HCT116 (cell line): ENCODE measurements at places on chromosomes 2 and 18.
A peak's percentile ranks its signal among the peaks of the same experiment; 100 is the strongest.

GRCh38 chr2:123826729-123827271 lies 198.3 kb upstream of the CNTNAP5 start:
- no peak for DNase-seq

DNA sequence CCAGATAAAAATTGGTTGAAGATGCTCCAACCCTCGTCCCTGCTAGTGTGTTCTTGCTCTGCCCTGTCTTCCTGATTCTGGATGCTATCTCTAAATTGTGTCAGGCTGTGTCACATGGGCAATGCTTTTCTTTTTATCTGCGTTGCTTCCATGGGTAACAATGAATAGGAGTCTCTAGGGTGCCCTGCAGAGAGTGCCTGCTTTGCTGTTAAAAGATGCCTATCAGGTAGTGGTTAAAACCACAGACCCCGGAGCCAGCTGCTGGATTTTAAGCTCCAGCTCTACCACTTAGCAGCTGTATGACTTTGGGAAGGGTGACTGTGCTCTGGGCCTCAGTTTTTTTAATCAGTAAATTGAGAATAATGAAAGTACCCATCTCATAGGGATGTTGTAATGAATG lies 340.3 kb downstream of the PLCL1 start:
- no peak for DNase-seq

DNA sequence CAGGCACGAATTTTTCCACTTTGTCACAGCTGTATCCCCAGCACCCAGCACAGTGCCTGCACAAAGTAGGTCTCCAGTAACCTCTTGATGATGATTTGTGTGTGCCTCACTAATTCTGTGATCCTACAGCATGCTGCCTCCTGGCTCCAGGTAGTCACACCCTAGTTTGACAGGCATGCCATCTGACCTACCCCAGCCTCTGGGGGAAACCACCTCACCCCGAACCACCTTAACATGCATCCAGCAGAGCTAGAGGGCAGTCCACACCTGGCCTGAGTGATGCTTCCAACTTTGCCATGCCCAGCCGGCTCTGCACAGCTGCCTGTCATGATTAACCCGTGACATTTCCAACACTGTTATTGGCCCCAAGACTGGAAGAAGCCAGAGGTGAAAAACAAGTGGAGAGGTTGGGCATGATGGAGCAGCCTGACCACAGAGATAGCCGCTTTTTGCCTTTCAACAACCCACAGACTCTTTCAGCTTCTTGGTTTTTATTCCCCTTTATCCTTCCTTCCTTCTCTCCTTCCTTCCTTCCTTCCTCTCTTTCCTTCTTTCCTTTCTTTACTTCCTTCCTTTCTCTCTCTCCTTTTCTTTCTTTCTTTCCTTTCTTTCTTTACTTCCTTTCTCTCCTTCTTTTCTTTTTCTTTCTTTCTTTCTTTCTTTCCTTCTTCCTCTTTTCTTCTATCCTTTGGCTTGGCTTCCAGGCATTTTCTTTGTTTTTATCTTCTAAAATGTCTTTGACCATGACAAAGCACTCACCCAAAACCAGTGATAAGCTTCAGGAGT lies 294.4 kb upstream of the SIX2 start:
- DNase-seq = no peak

GRCh38 chr2:30072250-30072842 lies 74.5 kb upstream of the YPEL5 start:
- DNase-seq = peak; percentile 57

- DNase-seq = no peak
These were observed 117.4 kb downstream of the FAM210A start for GRCh38 chr18:13608791-13609532.

GRCh38 chr2:17573085-17573803 lies 32.7 kb downstream of the VSNL1 start:
- DNase-seq = no peak

- DNase-seq = no peak
These were observed 228.1 kb upstream of the TRIB2 start for GRCh38 chr2:12488352-12489318.

DNA sequence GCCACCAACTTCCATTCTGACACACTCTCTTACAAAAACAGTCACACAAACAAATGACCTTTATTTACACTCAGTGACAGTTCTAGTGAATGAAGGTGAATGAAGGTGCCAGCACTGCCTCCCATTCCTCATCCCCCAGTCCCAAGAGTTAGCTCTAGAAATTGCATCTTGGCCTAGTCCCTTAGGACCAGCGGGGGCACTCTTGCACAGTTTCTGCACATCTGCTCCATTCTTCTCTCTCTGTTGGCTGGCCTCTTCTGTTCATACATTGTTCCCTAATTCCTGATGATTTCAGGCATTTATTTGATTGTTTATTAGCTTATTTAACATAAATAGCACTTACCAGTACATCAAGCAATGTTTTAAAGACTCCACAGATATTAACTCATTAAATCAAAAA lies 30.9 kb downstream of the GAREM1 start:
- peak; percentile 15 for DNase-seq

- no peak for DNase-seq
These were observed 300.1 kb downstream of the TDRD15 start for GRCh38 chr2:21423854-21424253.

DNA sequence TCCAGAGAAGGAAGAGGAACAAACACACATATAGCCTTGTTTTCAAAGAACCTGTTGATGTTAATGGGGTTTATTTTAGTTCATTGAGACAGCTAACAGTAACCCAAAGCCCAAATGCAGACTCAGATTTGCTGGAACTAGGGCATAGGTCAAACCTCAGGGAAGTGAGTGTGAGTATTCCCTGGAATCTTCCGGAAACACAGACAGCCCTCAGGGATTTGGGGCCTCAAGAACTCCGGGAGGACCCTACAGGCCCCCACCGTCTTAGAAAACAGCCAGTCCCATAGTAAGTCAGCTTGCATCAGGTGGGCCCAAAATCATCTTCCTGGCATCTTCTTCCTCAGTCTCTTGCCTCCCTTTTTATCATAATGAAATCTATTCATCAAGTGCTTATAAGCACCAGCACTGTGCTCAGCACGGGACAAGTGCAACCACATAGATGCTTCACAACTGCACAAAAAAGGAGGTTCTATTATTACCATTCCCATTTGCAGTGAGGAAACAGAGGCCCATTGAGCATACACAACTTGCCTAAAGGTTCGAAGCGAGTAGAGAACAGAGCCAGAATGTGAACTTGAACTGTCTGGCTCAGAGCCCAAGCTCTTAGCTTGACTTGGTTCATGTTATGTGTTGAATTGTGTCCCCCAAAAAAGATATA lies 50.2 kb upstream of the BCL11A start:
- DNase-seq = no peak

- peak; percentile 48 for DNase-seq
These were observed at the start of gene MC4R for GRCh38 chr18:60372596-60372995. Gene MC4R (minus strand): TSS chr18:60372775. CDS start chr18:60372349, 426 bp downstream.

GRCh38 chr2:145806546-145806945 lies 1286.6 kb upstream of the ZEB2 start:
- DNase-seq = no peak

- DNase-seq = no peak
These were observed 368.3 kb downstream of the RAD51AP2 start for GRCh38 chr2:17149945-17150344.

GRCh38 chr2:217261452-217261851 lies 401.6 kb upstream of the TNP1 start:
- no peak for DNase-seq

DNA sequence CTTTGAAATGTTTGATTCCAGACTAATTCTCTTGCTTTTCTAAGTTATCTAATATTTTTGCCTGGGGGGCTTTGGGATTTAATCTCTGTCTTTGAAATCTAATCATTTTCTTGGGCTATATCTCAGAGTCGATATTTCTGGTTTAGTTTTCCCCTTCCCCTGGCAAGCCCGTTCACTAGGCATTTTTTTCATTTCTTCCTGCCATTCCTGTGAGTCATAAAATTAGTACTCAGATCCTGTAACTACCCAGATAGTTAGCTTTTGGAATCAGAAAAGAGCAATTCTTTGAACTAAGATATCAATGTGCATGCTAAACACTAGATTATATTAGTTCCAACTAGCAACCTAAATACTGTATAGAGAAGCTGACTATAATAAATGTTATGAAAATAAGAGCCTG lies 29.4 kb upstream of the RNF149 start:
- DNase-seq = no peak

- DNase-seq = no peak
These were observed 148.3 kb downstream of the KLHL29 start for GRCh38 chr2:23533338-23533695.

DNA sequence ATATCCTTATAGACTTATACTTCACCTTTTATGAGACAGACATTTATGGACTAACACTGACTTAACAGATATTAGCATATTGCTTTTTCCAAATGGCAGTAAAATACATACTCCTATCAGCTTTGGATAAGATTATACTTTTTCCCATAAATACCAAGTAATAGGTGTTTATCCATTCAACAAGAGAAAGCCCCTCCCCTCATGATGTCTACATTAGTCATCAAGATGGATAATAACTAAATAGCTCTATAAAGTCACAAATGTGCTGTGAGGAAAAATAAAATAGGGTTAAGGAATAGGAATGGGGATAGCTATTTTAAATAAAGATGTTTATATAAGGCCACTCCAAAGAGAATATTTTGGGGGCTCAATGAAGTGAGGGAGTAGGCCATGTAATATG lies 39.4 kb downstream of the CSRNP3 start:
- DNase-seq = no peak

DNA sequence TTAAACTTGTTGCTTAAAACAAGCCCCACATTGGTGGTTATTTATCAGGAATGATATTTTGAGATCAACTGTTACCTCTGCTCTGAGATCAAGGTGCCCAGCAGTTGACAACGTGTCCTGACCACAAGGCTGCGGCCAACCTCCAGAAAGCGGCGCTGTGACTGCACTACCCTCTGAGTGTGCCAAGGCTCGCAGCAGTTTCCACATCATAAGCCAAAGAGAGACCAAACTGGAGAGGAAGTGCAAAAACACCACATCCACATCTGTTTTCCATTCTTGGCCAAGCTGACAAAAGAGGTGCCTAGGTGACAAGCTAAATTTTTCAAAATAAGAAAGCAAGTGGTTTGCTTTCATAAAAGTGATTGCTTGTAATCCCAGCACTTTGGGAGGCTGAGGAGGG lies 410.8 kb upstream of the POU3F3 start:
- no peak for DNase-seq

DNA sequence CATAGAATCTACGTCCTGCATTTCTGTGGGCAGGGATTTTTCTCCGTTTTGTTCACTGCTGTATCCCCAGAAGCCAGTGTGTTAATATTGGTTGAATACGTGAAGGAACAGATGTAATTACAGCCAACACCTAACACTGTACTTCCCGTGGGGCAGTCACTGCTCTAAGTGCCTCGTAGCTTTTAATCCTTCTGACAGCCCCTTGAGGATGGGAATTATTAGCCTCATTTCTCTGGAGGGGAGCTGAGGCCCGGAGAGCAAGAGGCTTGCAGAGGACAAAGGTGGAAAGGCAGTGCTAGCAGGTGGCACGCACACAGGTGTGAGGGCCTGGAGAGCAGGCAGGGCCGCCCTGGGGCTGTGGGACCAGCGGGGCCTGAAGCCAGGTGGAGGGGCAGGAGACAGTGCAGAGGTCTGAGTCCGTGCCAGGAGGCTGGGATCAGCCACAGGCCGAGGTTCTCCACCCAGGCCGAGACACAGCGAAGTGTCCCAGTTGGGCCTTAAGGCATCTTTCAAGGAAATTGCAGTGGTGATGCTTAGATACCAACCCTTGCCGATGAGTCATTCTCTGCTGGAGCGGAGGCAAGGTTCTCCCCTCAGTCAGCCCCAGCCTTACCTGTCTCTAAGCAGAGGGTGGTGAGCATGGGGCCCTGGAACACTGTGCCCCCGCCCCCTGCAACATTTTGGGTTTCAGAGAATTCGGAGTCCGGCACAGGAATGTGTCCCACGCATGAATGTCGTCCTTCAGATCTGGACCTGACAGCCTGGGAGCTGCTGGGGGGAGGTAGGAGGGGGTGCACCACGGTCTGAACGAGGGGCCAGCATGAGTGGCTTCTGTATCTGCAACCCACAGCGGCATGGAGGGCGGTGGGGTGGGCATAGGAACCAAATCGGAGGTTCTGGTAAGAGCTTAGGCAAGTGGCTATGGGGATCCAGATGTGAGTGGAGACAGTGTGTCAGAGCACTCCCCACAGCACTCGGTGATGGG lies 122.6 kb downstream of the GBX2 start:
- DNase-seq = no peak

- DNase-seq = no peak
These were observed 79.6 kb upstream of the LCLAT1 start for GRCh38 chr2:30367232-30368070.

GRCh38 chr2:170711774-170712652 lies 3.1 kb upstream of the SP5 start:
- no peak for DNase-seq

GRCh38 chr2:9335322-9335832 lies 88.0 kb downstream of the ITGB1BP1 start:
- no peak for DNase-seq

- no peak for DNase-seq
These were observed 36.8 kb downstream of the NPAS2 start for GRCh38 chr2:100856732-100857131.

DNA sequence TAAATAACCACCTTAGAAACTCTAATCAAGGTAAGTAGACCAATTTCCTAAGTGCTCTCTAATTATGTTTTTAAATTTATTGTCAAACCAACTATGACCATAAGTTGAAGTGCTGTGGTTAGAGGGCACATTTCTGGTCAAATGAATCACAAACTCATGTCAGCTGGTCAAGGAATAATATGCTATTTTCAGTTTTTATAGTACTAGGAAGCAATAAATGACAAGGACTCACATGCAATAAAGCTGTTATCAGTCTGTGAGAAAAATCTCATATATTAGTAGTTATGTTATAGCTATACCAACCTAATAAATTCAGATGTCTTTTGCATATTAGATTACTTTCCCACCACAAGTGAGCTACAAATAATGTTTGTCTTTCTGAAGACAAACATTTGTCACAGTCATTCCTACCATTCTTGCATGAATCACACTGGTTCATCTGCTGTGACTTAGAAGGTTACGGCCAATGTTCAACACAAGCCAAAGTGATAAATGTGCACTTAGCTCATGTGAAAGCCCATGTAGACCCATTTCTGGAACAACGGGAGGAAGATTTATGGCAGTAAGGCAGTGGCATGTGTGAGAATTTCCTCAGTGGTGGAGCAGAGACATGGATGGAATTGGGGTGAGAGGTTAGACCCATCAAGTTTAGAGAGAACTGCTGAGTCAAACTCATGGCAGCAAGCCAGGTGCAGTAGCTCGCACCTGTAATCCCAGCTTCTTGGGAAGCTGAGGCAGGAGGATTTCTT lies 27.4 kb upstream of the CCNYL1 start:
- peak; percentile 60 for DNase-seq

DNA sequence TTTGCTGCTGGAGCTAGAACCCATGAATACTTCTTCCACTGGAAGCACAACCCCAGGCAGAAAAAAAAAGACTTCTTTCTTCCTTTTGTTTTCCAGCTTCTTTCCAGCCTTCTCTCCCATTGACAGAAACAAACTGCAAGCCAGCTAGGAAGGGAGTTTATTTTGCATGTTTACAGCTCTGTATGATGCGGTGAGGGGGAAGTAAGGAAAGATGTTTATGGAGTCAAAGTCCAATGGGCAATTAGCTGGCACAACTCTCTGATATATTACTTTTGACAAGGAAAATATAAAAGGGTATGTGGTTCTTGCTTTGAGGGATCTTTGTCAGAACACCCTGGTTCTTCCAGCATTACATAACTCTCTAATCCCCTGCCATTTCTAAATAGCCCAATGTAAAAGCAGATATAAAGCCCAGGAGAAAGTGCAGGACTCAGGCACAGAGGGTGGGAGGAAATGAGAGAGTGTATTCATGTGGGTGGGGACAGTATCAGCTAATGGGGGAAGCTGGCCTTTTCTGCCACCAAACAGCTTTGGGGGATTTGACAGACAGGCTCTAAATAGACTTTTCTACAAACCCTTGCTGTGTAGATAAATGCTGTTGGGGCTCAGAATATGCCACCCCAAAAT lies 9.3 kb upstream of the NMS start:
- no peak for DNase-seq
